ENCODE measurements at places on chromosomes 6 and 20.

DNA sequence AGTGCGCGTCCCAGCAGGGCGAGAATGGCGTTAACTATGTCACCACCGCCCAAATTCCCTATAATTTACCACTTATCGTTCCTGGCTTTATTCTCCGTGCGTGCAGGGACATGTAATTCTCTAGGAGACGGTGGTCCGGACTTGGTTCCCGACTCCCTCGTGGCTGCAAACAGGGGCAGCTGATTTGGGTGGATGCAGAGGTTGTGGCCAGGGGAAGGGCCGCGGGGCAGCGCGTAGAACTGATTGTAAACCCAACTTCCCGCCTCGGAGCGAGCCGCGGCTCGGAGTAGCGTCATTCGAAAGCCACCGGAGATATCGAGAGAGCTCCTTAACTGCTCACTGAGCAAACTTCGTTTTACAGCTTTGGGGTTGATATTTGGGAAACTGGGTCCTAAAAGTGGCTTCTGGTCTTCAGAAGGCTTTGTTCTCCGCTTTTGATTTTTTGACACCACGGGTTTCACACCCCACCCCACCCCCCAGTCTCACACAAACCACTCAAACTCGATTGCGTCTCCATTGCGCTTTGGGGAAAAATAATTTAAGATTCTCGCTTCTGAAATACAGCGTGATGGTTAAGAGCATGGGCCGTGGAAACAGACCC lies 17.5 kb upstream of the ZSCAN9 start:
- DNase-seq: peak; percentile 32

DNA sequence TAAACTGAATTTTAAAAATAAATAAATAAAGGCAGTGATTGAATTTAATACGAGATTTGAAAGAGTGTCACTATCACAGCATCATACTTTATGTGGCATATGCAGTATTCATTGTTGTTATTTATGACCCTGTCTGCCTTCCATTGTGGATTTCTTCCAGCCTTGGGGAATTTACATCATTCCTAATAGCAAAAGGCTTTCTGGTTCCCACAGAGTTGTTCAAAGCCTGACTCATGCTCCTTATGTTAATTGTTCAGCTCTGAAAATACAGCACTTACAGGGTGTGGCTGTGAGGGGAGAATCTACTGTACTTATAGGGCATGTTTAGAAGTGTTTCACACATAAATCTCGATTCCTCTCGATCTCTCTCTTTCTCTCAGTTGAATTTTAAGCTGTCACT lies 54.4 kb downstream of the JAG1 start:
- DNase-seq: peak; percentile 83

GRCh38 chr6:39684790-39685488 lies 40.3 kb downstream of the KIF6 start:
- DNase-seq: no peak

DNA sequence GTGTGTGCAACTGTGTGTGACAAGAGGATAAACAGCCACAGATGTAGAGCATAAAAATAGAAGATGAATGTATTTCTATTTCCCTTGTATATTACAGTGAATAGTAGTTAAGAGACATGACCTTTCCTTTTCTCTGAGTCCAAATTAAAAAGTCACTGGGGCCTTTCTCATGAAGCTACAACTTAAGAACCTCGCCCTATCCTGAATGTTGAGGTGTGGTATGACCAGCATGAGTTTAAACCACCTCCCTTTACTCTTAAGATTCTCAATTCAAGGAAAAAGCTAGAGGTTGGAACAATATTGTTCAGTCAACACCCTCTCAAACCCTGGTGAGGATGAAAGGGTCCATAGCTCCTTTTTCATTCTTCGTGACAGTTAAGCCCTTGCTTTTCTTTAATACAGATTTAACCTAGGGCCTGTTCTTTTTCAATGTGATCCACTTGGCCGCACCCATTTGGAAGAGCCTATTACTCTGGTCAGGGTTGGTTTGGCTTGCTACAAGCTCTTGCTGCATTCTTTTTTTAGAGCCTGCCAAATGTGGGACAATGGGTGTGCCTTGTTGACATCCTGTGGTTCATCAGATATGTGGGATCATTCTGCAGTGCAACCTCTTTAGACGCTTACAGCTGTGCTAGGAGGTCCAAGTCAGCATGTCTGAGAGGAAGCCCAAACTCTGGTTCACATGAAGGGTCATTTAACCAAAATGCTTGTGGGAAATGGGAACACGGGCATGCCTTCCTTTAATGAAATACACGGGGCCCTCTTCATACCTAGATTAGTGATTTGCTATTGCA lies 290.0 kb downstream of the HAO1 start:
- DNase-seq: peak; percentile 29
